Activated T-cell treated with anti-CD3 and anti-CD28 coated beads for 1 hour (primary cell): ENCODE measurements at places on chromosomes 1 and 21.

- DNase-seq = no peak
Observed at GRCh38 chr1:163664671-163665335, 343.0 kb downstream of the NUF2 start.

- no peak for DNase-seq
Observed at GRCh38 chr1:203103216-203103615, 17.4 kb upstream of the MYOG start.

- DNase-seq = no peak
Observed at GRCh38 chr21:15823486-15824150, 93.8 kb downstream of the USP25 start.

DNA sequence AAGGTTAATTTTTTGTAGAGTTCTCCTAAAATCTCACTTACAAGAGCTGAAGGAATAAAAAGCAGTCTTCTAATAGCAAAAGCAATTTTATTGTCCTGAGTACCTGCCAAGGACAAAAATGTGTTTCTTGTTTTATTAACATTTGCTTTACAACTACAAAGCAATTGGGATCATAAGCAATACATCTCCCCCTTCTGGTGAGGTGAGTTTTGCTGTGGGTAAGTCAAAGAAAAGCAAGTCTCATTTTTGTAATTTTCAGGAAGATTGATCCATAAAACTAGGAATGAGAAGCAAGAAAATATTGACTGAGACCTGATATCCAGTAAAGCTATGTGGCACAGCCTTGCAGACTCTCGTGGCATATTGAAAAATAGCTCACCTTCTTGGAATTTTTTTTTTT is 2162.7 kb downstream of the NCAM2 start:
- DNase-seq = no peak

- DNase-seq = no peak
Observed at GRCh38 chr1:228147768-228148167, 2.0 kb upstream of the GJC2 start.
